Dorsolateral prefrontal cortex (tissue), 122 donors: ENCODE measurements at places on chromosomes 11 and 22. TPM values are rescaled to one million over a fixed set of nuclear protein-coding genes. Genes with fewer than 3 reads are reported as not detected.

DNA sequence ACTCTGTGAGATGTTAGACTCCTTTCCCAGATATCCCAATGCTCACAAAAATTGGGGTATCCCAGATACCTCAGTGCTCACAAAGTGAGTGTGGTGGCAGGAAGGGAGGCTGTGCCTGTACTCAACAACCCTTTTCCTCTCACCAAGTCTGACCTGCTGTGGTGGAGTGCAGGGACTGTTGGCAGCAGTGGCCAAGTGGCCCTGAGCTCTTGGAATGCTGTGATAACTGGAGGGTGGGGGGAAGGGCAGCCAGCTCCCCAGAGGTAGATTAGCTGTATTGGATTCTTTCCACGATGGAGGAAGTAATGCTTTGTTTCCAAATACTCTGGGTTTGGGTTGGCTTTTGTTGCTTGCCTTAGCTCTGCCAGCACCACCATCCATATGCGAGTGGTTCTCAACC lies 46.0 kb upstream of the OR9Q1 start:
- DNase-seq, result no peak

GRCh38 chr11:95245038-95245437 lies 14.0 kb upstream of the SESN3 start:
- no peak for DNase-seq

- DNase-seq, result peak; percentile 25
Measured at GRCh38 chr11:75245356-75246005, 4.9 kb downstream of the TPBGL start.

The DKK3 gene
- total RNA-seq, result 867 TPM

The GLB1L3 gene
- total RNA-seq, result 26.4 TPM
